ENCODE measurements at places on chromosomes 13 and 19. TPM values are rescaled to one million over a fixed set of nuclear protein-coding genes. Genes with fewer than 3 reads are reported as not detected.
A peak's percentile ranks its signal among the peaks of the same experiment; 100 is the strongest.

DNA sequence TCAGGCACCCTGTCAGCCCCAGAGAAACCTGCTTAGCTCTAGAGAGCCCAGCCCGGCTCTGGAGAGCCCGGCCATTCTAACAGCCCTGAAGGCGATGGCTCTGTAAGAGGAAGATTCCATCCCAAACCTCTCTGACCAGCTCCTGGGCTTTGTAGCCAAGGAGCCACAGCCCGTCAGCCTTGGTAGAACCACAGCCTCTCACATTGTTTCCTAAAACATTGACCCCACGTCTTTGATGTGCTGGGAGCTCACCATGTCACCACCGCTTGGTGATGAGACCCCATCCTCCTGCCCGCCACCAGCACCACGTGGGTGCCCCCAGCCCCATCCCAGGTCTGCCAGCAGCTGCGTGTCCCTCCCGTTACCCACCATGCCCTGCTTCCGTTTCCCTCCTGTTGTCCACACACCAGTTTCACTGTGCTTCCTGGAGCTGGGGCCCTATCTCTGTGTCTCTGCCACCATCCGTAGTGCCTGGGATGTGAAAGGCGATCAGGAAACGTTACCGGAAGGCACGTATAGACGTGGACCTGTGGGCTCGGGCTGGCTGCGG lies 94.2 kb upstream of the MCF2L start:
- no peaks in the 10 kb centered on the region for H3K36me3 ChIP-seq
- no peak overlapping the region for H3K27ac ChIP-seq
- DNase-seq: no peak
- no peaks in the 10 kb centered on the region for H3K27me3 ChIP-seq
- H3K4me1 ChIP-seq: no peaks in the 10 kb centered on the region

The GEMIN7 gene
- total RNA-seq: 41.0 TPM

GRCh38 chr13:73902296-73902695 lies 231.9 kb downstream of the KLF12 start:
- no peaks in the 10 kb centered on the region for H3K36me3 ChIP-seq
- H3K4me1 ChIP-seq: no peaks in the 10 kb centered on the region
- DNase-seq: no peak
- H3K4me3 ChIP-seq: no peak overlapping the region
- H3K27ac ChIP-seq: no peak overlapping the region

GRCh38 chr13:21884299-21884909 lies 213.5 kb downstream of the FGF9 start:
- no peak overlapping the region for H3K27ac ChIP-seq
- H3K27me3 ChIP-seq: no peaks in the 10 kb centered on the region
- H3K4me3 ChIP-seq: no peak overlapping the region
- no peak for DNase-seq
- H3K4me1 ChIP-seq: no peaks in the 10 kb centered on the region

The MCF2L gene
- 64.7 TPM for total RNA-seq

DNA sequence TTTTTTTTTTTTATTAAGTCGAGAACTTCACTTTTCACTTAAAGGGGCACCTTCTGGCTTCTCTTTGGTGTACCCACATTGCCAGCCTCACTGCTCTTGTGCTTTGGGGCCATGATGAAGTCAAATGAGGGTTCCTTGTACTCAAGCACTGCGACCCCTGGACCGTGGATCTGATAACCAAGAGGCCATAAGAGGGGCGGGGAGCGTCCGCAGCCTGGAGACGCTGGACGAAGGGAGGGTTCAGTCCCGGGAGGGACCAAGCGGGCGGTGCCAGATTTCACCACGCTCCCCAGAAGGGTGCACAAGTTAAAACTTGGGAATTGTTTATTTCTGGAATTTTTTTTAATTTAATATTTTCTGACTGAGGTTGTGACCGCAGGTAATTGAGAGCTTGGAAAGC lies 53.3 kb upstream of the SOX1 start:
- DNase-seq: no peak
- no peaks in the 10 kb centered on the region for H3K4me1 ChIP-seq
- H3K27ac ChIP-seq: no peak overlapping the region
- no peaks in the 10 kb centered on the region for H3K27me3 ChIP-seq

DNA sequence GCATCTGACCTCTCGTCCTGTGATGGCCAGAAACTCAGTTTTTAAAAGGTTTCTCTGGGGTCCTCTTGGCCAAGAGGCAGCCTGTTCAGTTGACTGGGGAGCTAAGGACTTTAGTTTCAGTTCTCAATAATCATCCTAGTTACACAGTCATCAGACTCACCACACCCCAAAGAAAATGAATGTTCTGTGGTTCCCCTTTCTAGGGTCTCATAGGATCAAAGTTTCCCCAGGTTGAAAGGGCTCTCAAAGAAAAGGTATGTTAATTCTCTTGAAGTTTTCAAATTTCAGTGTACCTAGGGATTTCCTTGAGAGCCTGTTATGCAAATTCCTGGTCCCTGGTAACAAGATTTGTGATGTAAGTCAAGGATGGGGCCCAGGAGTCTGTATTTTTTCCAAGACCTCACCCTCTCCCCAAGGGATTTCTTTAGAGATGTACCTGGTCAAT lies 94.9 kb downstream of the FAM216B start:
- H3K4me1 ChIP-seq: no peaks in the 10 kb centered on the region
- no peak for DNase-seq
- H3K4me3 ChIP-seq: no peak overlapping the region

The PLK5 gene
- 28.8 TPM for total RNA-seq

The TMEM190 gene
- not detected for total RNA-seq

- H3K4me3 ChIP-seq: peak overlapping the region; percentile 38
- DNase-seq: no peak
- H3K27ac ChIP-seq: no peak overlapping the region
- H3K27me3 ChIP-seq: no peaks in the 10 kb centered on the region
Observed at GRCh38 chr19:7873304-7874075, 700 bp downstream of the PRR36 start.

DNA sequence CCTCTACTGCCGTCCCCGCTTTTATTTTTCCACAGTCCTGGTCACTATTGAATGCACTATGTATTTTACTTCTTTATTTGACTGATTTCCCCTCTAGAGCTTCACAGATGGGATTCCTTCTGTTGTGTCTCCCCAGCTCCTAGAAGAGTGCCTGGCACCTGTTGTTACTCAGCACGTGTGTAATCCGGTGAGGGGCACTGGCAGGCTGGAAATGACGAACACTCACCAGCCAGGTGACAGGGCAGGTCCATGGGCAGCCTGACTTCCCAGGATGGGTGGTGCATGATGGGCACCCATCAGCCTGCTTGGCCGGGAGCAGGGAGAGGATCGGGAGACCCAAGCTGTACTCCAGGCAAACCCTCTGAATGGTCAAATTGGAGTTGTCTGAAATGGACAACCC lies 67.2 kb downstream of the CEBPG start:
- H3K36me3 ChIP-seq: no peaks in the 10 kb centered on the region
- H3K4me1 ChIP-seq: no peaks in the 10 kb centered on the region
- no peaks in the 10 kb centered on the region for H3K27me3 ChIP-seq
- DNase-seq: no peak
- H3K27ac ChIP-seq: no peak overlapping the region
- no peak overlapping the region for H3K4me3 ChIP-seq

GRCh38 chr13:44380404-44381165 lies 7.0 kb downstream of the SERP2 start:
- DNase-seq: no peak
- H3K27me3 ChIP-seq: no peaks in the 10 kb centered on the region
- H3K4me1 ChIP-seq: no peaks in the 10 kb centered on the region
- H3K4me3 ChIP-seq: no peak overlapping the region
- no peak overlapping the region for H3K27ac ChIP-seq
- H3K36me3 ChIP-seq: no peaks in the 10 kb centered on the region

DNA sequence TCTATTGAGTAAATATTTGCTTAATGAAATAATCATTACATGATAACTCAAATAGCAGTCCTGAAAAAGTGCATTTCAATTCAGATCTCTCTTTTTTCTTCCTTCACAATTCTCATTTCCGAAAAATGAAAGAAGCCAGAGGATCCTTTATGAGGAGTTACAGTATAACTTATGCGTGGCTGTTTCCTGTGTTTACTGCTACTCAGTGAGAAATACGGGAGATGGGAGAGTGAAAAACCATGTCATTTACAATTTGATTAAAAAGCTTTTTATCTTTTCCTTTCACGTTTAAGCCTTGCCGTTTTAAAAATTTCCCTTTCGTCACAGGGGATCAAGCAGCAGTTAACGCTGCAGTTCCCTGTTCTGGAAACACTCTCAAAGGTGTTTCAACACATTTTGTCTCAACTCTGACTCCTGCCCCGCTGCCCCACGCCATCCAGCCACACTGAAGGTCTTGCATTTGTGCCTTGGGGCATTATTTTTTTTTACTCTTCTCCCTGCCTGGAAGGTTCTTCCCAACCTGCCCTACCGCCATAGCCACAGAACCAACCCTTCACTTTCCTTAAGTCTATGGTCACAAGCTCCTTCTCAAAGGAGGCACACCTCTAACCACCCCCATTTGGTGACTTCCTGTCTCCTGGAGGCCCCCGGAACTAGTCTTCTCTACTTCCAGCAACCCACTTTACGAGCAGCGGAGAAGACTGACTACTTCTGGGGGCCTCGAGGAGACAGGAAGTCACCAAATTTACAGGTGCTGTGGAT lies 17.0 kb downstream of the KL start:
- no peaks in the 10 kb centered on the region for H3K27me3 ChIP-seq

- H3K4me1 ChIP-seq: peaks cover under 1% of the 10 kb centered on the region
- no peaks in the 10 kb centered on the region for H3K27me3 ChIP-seq
- H3K36me3 ChIP-seq: no peaks in the 10 kb centered on the region
- H3K27ac ChIP-seq: no peak overlapping the region
- no peak overlapping the region for H3K4me3 ChIP-seq
Observed at GRCh38 chr19:47518139-47518538, 3.3 kb upstream of the NAPA start.

DNA sequence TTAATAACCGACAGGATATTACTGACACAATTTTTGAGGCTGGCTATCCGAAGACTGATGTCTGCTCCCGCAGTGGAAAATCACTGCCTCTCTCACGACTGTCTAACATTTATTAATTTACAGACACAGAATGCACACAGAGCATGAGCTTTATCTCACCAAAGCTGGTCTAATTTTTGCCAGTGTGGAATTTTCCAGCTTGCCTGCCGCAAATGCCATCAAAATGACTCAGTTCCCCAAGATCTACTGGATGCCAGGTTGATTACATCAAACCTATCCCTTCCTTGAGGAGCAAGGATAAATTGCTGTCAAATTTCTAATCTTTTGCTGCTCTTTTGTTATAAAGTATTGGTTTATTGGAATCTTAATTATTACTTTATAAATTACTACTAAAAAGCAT lies 1775.1 kb upstream of the PCDH20 start:
- H3K27me3 ChIP-seq: no peaks in the 10 kb centered on the region
- no peak overlapping the region for H3K4me3 ChIP-seq
- no peaks in the 10 kb centered on the region for H3K4me1 ChIP-seq
- H3K27ac ChIP-seq: no peak overlapping the region
- DNase-seq: no peak

GRCh38 chr13:96499656-96500055 lies 409.7 kb downstream of the HS6ST3 start:
- H3K27ac ChIP-seq: no peak overlapping the region
- H3K36me3 ChIP-seq: no peaks in the 10 kb centered on the region
- H3K27me3 ChIP-seq: no peaks in the 10 kb centered on the region
- H3K4me3 ChIP-seq: no peak overlapping the region
- no peak for DNase-seq

DNA sequence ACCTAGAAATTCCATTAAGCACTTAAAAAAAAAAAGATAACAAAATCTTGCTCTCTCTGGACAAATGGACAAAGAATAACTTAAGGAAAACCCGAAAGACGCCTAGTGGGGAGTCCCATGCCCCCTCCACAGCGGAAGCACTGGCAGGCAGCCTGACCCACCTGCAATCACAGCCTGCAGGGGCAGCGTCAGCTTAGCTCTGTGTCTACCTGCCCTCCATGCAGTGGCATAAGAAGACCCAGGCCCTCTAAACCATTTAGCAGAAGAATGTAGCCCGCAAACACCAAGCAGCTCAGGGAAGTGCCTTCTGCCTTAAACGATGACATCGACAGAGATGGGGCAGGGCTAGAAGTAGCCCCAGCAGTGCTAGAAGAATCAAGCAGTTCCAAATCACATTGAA lies 36.0 kb downstream of the KCTD15 start:
- H3K4me3 ChIP-seq: no peak overlapping the region
- H3K27ac ChIP-seq: no peak overlapping the region

The PSG2 gene
- not detected for total RNA-seq

- no peaks in the 10 kb centered on the region for H3K36me3 ChIP-seq
- peak overlapping the region; percentile 8 for H3K4me3 ChIP-seq
- DNase-seq: peak; percentile 69
- H3K4me1 ChIP-seq: peaks cover 17% of the 10 kb centered on the region
- no peaks in the 10 kb centered on the region for H3K27me3 ChIP-seq
Observed at GRCh38 chr19:6020166-6020882, 42.4 kb upstream of the RANBP3 start.

The OSCAR gene
- 0.23 TPM for total RNA-seq

The OR7A5 gene
- 0.57 TPM for total RNA-seq

DNA sequence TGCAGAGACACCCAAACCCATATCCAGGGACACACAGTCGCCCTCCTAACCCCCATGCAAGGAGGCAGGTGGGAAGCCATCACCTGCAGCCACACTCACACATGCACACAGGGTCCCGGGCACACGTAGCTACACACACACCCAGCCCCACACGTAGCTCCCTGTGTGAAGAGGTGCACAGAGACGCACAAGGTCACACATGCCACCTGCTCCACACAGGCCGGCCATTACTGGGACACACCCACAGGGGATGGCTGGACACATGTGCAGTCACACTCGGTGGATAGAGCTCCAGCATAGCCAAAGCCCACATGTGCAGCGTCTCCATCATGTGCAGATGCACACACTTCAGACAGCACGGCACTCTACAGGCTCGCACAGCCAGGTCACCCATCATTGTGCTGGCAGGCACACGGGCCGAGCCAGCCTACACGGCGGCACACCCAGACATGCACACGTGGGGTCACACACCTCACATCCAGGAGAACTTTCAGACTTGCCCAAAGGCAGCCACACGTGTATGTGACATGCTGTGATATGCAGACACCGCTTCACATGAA lies 1.1 kb downstream of the ZNF835 start:
- no peaks in the 10 kb centered on the region for H3K4me1 ChIP-seq

- no peak for DNase-seq
- H3K4me3 ChIP-seq: no peak overlapping the region
- no peaks in the 10 kb centered on the region for H3K27me3 ChIP-seq
- no peaks in the 10 kb centered on the region for H3K36me3 ChIP-seq
- no peaks in the 10 kb centered on the region for H3K4me1 ChIP-seq
Observed at GRCh38 chr13:70107125-70107497, 515 bp upstream of the ATXN8OS start.

The ZNF726 gene
- 6.7 TPM for total RNA-seq

DNA sequence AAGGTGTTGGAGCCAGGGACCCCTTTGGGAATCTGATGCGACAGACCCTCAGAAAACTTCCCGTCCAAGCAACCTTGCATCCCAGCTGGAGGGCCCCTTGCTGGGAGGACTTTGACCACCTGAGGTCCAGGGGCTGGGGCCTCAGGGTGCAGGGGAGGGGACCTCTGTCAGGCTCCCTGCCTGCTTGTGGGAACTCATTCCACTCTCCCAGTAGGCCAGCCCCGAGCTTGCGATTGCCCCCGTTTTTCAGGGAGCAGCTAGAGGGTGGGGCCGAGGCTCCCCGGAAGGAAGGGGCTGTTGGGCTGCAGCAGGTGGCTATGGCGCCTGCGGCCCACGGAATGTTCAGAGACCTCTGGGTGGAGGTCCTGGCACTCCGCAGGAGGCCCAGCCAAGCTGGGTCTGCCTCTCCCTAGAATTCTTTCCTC lies 2.8 kb downstream of the GNA11 start:
- H3K27ac ChIP-seq: peak overlapping the region; percentile 60
- no peaks in the 10 kb centered on the region for H3K36me3 ChIP-seq
- no peak for DNase-seq
- H3K27me3 ChIP-seq: no peaks in the 10 kb centered on the region
- peaks cover 36% of the 10 kb centered on the region for H3K4me1 ChIP-seq
- H3K4me3 ChIP-seq: peak overlapping the region; percentile 72

All from prostate gland (tissue), 2 donors.